ENCODE measurements at places on chromosomes 5 and 9. TPM values are rescaled to one million over a fixed set of nuclear protein-coding genes. Genes with fewer than 3 reads are reported as not detected.

- H3K27ac ChIP-seq, result no peak overlapping the region
- no peaks in the 10 kb centered on the region for H3K36me3 ChIP-seq
- H3K4me1 ChIP-seq, result no peaks in the 10 kb centered on the region
- no peak overlapping the region for H3K4me3 ChIP-seq
Measured at GRCh38 chr5:54491326-54491725, 26.2 kb upstream of the SNX18 start.

GRCh38 chr9:81829195-81829882 lies 98.9 kb upstream of the SPATA31D4 start:
- H3K27me3 ChIP-seq, result no peaks in the 10 kb centered on the region
- H3K4me1 ChIP-seq, result peaks cover 23% of the 10 kb centered on the region
- H3K27ac ChIP-seq, result no peak overlapping the region
- DNase-seq, result no peak
- H3K4me3 ChIP-seq, result no peak overlapping the region
- H3K36me3 ChIP-seq, result no peaks in the 10 kb centered on the region

TMEM232 gene
- total RNA-seq, result 5.2 TPM

DNA sequence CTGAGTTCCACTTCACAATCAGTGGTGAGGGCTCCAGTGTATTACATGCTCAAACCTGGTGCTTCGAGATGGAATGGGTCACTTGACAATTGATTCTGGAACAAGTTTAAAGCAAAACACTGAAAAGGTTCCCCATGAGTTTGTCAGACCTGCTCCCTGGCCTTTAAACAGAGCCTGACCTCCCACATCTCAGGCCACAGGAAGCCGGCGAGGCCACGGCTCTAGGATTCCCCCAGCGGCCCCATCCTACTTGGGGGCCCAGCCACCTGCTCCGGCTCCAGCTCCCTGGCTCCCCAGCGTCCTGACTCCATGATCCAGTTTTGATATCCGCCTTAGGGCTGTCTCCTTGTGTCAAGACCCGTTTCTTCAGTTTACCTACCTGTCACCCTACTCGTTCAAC lies 62.0 kb downstream of the TTLL11 start:
- H3K27ac ChIP-seq, result no peak overlapping the region
- H3K4me1 ChIP-seq, result no peaks in the 10 kb centered on the region
- no peaks in the 10 kb centered on the region for H3K36me3 ChIP-seq
- H3K27me3 ChIP-seq, result no peaks in the 10 kb centered on the region
- no peak overlapping the region for H3K4me3 ChIP-seq
- DNase-seq, result no peak

DNA sequence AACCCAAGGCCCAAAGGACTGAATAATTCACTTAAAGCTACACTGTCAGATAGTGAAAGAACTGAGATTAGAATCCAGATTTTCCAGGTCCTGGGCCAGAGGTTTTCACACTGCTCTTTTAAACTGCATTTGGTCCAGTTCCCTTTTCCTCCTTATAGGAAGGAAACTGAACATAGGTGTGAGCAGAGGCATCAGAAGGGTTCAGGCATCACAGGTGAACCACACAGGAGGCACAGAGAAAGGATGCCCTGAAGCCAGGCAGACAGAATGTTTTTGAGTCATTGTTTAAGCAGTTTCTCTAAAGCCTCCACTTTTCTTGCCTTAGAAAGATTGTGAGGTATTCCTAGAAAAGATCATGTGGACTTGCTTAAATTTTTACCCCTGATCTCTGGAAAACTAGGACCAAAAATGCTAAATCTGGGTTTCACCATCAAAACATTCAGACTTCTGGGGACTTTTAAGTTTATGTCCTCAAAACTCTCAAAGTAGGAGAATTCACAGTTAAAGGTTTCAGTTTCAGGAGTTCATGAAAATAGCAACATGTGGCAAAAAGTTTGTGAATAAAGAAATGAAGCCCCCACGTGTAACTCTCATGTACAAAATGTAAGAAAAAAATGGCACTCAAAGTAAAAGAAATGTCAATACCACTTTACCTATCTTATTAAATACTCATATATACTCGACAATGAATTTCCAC lies 386.1 kb downstream of the NTRK2 start:
- no peak overlapping the region for H3K4me3 ChIP-seq
- no peaks in the 10 kb centered on the region for H3K36me3 ChIP-seq

DNA sequence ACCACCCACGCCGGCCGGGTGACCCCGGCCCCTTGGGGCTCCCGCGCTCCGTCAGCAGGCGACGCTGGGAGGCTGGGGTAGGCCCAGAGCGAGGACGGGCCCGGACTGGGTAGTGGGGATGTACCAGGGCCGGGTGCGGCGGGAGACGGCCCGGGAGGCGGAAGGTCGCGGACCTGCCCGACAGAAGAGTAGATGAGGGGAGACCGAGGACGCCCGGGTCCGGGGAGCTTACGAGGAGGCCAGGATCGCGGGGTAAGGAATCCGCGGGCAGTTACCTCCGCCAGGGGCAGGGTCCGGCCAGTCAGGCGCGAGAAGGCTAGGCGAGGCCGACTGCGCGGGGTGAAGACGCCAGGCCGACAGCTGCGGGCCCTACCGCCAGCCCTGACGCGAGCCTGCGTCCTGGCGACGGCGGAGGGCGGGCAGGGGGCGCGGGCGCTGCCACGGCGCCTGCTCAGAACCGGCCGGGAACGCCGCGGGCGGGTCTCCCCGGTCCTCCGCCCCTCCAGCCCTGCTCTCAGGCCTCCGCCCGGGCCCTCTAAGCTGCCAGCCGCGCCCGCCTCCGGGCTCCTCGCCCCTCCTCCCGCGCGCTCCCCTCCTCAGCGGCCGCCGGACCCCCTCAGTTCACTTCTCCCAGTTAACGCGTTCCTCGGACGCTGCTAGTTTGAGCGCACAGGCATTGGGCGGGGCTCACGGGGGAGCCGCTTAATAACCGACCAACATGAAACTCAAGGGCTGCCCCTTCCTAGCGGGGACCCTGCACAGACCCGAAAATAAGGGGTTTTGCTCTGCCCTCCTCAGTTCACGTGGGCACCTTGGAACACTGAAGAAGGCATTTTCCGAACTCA lies at the start of gene CPLANE1:
Gene CPLANE1, minus strand, starts transcription at position 407 of the 845 bp plus-strand sequence. CDS start 1,678 bp downstream, outside the sequence.
- H3K4me1 ChIP-seq, result peaks cover 7% of the 10 kb centered on the region
- peak; percentile 95 for DNase-seq
- H3K36me3 ChIP-seq, result no peaks in the 10 kb centered on the region
- no peaks in the 10 kb centered on the region for H3K27me3 ChIP-seq
- H3K27ac ChIP-seq, result peak within 1 kb of the TSS; percentile 93

RGS14 gene
- 19.0 TPM for total RNA-seq

DNA sequence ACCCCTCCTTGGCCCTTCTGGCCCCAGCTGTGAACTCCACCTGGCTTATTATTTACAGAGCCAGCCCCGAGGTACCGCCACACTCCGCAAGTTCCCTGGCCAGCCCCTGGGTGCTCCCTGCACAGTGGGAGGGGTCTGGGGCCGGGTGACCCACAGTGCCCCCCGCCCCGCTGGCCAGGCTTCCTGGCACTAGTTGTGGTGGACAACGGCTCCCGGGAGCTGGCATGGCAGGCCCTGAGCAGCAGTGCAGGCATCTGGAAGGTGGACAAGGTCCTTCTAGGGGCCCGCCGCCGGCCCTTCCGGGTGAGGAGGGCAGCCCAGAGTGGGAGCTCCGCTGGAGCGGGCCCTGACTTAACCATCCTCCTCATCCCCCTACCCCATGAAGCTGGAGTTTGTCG lies 3.9 kb downstream of the MAMDC4 start:
- no peak for DNase-seq
- no peaks in the 10 kb centered on the region for H3K27me3 ChIP-seq
- H3K4me3 ChIP-seq, result no peak overlapping the region
- H3K27ac ChIP-seq, result no peak overlapping the region

GRCh38 chr5:110917161-110917875 lies 154.2 kb upstream of the TSLP start:
- H3K27ac ChIP-seq, result no peak overlapping the region
- no peaks in the 10 kb centered on the region for H3K27me3 ChIP-seq
- H3K4me1 ChIP-seq, result no peaks in the 10 kb centered on the region
- H3K36me3 ChIP-seq, result no peaks in the 10 kb centered on the region

DNA sequence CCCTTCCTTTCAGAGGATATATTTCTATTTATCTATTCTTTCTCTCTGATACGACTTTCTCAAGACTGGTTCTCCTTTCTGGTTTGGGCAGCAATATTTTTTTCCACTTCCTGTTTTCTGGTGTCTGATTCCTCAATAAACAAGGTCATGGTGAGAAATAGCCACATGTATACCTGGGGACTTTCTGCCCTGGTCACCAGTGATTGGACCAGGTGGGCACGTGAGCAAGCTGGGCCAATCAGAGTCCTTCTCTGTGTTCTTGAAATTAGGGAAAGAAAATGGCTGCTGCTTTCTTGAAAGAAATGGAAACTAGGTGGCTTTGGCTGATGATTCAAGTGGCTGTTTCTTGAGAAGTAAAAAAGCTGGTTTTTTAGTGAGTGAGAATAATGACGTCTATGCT lies 18.4 kb upstream of the GSN start:
- H3K27me3 ChIP-seq, result peaks cover 23% of the 10 kb centered on the region
- H3K27ac ChIP-seq, result no peak overlapping the region
- peaks cover 9% of the 10 kb centered on the region for H3K4me1 ChIP-seq
- no peak for DNase-seq

DNA sequence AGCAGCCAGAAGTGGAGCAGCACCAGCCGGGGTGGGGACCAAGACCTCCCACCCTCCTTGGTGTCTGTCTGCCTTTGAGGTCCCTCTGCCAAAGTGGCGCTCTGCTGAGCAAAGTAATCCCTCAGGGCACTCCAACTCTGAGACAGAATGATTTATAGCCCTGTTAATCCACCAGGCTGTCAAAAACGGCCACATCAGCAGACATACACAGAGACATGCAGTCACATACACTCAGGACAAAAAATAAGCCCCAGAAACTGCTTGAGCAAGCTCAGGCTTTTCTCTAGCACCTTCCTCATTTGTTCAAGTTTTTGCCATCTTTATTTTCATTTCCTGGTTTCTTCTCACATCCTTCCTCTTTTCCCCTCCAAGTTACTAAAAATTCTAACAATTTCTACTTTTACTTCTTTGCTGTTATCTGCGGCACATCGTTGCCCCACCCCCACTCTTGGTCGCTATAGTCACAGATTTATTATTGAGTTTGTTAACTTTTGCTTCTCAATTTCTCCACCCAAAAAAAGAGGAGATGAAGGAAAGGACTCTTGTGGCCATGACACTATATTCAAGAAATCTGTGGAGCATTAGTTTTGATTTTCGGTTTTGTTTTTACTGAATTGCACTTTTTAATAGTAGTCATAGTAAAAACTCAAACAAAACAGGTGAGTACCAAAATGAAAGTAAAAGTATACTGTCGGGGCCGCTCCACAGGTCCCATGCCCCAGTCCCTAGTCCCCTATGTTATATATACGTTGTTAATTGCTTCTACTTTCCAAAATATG lies 17.4 kb upstream of the ADRB2 start:
- no peak overlapping the region for H3K4me3 ChIP-seq
- H3K36me3 ChIP-seq, result no peaks in the 10 kb centered on the region
- H3K27ac ChIP-seq, result no peak overlapping the region
- H3K27me3 ChIP-seq, result no peaks in the 10 kb centered on the region
- no peaks in the 10 kb centered on the region for H3K4me1 ChIP-seq
- no peak for DNase-seq

DNA sequence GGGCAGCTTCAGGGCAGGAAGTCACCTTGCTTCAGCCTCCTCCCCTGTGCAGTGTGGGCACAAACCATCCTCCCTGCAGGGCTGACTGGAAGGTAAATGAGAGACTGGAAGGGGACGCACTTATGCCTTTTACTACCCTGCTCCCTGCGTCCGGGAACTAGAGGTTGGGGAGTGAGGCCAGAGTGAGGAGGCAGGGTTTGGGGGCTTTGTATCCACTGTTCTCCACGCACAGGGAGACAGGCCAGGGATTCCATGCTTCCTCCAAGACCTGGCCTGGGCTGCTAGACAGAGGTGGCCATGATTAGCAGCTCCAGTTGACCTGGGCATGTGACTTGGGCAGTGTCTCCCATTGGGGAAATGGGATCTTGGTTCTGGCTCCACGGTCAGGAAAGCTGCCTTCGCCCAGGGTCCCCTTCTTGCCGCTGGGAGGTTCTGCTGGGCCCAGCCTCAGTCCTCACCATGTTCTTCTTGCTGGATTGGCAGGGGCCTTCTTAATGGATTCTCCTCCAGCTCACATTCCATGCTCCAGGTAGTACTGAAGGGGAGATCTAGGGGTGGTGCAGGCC lies 37.0 kb upstream of the PSD2 start:
- H3K36me3 ChIP-seq, result no peaks in the 10 kb centered on the region
- H3K27ac ChIP-seq, result no peak overlapping the region
- H3K4me3 ChIP-seq, result no peak overlapping the region

GRCh38 chr9:37243588-37244345 lies 123.4 kb downstream of the ZCCHC7 start:
- H3K4me3 ChIP-seq, result no peak overlapping the region
- peaks cover 34% of the 10 kb centered on the region for H3K4me1 ChIP-seq

GRCh38 chr5:16702964-16703363 lies 86.2 kb upstream of the RETREG1 start:
- no peak overlapping the region for H3K4me3 ChIP-seq
- peak overlapping the region; percentile 94 for H3K27ac ChIP-seq
- peak; percentile 48 for DNase-seq
- H3K36me3 ChIP-seq, result peaks cover 21% of the 10 kb centered on the region
- no peaks in the 10 kb centered on the region for H3K27me3 ChIP-seq

GRCh38 chr5:73447530-73448462 lies 781 bp downstream of the FOXD1 start:
- no peaks in the 10 kb centered on the region for H3K36me3 ChIP-seq
- peak; percentile 77 for DNase-seq
- no peak overlapping the region for H3K27ac ChIP-seq
- H3K4me3 ChIP-seq, result peak overlapping the region; percentile 55
- H3K4me1 ChIP-seq, result peaks cover 25% of the 10 kb centered on the region
- peaks cover 96% of the 10 kb centered on the region for H3K27me3 ChIP-seq

GRCh38 chr9:116382053-116382452 lies 228.5 kb downstream of the PAPPA start:
- no peaks in the 10 kb centered on the region for H3K36me3 ChIP-seq
- no peaks in the 10 kb centered on the region for H3K27me3 ChIP-seq
- no peak overlapping the region for H3K27ac ChIP-seq
- no peak for DNase-seq
- H3K4me1 ChIP-seq, result no peaks in the 10 kb centered on the region

CCNO gene
- total RNA-seq, result 0.93 TPM

DNA sequence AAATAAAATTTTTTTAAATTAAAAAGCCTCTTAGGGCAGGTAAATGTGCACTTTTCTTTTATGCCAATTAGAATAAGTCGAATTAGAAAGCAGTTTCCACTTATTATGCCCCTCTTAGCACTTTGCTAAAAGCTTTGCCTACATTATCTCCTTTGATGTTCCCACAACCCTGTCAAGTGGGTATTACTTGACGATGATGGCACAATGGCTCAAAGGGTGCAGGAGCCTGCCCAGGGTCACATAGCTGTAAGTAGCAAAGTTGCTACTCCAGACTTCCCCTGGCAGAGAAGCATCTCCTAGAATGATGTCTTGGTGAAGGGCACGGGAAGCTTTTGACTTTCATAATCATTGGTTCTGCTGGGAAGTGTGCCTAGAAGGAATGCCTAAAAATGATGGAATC lies 18.4 kb upstream of the IQGAP2 start:
- no peak for DNase-seq
- H3K4me1 ChIP-seq, result peaks cover 14% of the 10 kb centered on the region
- no peaks in the 10 kb centered on the region for H3K36me3 ChIP-seq
- H3K27me3 ChIP-seq, result no peaks in the 10 kb centered on the region
- no peak overlapping the region for H3K4me3 ChIP-seq

All from neural progenitor cell (in vitro differentiated cells).